Fibroblast of skin of left biceps (primary cell): ENCODE measurements at places on chromosomes 7 and 10.

GRCh38 chr10:98252464-98252863, 15.5 kb downstream of the LOXL4 start:
- no peak for DNase-seq

DNA sequence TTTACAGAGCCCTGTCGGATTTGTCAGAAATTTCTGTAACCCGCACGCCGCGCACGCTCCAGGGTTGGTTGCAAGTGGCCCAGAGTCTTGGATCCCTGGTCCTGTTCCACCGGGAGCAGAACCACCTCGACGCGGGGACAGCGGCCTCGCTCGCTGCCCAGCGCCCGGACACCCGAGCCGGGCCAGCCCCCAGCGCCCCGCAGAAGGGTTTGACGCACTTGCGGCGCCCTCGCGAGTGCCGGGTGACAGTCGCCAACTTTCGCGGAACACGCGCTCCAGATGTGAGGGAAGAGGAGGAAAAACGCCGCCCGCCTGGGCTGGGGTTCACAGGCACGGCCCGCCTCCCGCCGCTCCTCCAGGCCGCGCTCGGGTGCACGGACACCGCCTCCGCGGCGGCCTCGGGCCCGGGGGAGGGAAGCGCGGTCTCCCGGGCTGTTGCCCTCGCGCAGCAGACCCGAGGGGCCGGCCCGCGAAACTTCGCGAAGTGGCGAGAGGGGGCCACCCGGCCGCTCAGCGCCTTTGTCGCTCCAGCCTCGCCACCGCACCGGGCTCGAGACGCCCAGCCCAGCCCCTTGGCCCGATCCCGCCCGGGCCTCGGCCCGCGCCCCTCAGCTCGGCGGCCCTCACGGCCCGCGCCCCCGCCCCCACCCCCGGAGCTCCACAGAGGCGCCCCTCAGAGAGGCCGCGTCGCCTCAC, 514 bp downstream of the RNF216 start:
- DNase-seq = no peak

DNA sequence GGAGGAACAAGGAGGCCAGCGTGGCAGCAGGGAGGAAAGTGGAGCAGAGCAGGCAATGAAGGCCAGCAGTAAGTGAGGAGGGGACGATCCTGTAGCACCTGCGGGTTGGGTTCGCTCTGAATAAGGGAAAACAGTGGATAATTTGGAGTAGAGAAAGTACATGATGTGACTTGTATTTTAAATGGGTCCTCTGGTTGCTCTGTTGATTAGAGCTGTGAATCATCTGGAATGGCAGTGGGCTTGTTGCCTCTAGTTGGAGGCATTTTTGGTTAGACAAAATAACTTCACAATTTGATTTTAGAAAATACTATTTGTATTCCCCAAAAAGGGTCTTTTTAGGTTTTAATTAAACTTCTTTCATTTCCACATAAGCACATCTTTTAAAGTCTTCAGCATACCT, 277.4 kb downstream of the ARL4A start:
- DNase-seq = no peak

DNA sequence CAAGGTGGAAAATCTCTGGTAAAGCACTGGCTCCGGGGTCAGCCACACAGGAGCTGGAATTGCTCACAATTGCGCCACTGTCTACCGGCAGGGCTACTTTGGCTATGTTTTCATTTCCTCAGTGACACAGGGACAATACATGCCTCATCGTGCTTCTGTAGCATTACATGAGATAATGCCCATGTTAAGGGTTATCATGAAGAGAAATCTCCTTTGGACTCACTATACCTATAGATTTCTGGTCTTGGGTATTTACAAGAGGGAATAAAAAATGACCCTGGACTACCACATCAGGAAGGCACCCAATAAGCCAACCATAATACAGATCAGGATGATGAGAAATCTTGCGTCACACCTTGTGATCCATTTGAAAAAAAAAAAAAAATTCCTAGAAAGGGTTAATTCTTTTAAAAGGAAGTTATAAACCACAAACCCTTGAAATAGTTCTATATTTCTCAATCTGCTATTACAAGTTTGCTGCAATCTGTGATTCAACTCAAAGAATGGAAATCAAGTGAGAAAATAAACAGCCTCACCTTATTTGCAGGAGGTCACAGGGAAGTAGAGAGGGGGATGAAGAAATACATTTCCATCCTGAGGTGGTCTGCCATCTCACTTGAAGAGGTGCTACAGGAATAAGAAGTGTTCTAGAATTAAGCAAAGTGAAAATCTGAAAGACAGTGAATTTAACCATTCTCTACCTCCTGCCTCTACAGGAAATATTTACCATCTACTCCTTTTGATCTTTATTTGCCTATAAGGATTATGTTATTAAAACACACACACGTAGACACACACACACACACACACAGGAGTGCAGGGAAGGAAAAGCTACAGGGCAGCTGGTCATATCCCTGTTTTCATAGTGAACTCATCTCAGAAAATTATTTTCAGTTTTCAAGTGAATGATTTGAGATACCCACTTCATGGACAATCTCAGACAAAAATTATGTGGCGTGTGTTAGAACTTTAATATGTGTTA, 231.3 kb upstream of the CELF2 start:
- DNase-seq = peak; percentile 54

- no peak for DNase-seq
These were observed 66.6 kb downstream of the MAGI2 start for GRCh38 chr7:79386688-79387422.

DNA sequence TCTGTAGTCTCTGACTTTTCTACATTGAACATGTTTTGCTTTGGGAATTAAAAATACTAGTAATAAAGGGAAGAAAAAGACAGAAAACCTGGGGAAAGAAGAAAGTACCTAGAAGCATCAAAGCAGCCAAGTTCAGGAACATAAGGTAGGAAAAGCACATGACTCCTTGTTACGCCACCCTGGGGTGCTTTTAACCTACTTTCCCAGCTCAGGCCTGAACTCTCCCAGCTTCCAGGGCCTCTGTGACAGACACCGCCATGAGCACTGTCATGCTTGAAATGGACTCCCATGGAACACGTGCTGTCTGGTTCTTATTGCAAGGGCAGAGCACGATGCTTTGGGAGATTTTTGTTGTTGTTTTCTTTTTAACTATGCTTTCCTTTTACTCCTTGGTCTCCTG, 11.4 kb downstream of the ACTR1A start:
- no peak for DNase-seq

DNA sequence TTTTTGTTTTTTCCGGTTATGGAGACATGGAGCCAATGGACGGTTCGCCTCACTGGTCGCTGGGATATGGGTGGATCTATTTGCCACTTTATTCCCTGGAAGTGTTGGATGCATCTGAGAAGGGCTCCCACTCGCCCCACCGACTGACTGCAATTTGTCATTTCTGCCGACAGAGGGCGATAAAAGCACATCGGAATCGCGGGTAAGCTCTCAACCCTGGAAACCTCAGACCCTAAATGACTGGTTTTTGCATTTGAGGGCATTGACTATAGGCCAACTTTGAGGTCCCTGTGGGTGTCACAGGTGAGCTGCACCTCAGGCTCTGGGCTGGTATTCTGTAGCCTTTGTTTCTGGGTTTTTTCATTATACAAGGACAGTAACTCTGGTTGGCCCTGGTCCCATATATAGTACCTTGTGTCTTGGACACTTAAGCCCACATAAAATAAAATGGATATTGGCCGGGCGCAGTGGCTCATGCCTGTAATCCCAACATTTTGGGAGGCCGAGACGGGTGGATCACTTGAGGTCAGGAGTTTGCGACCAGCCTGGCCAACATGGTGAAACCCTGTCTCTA, 11.9 kb upstream of the OPALIN start:
- DNase-seq = no peak

DNA sequence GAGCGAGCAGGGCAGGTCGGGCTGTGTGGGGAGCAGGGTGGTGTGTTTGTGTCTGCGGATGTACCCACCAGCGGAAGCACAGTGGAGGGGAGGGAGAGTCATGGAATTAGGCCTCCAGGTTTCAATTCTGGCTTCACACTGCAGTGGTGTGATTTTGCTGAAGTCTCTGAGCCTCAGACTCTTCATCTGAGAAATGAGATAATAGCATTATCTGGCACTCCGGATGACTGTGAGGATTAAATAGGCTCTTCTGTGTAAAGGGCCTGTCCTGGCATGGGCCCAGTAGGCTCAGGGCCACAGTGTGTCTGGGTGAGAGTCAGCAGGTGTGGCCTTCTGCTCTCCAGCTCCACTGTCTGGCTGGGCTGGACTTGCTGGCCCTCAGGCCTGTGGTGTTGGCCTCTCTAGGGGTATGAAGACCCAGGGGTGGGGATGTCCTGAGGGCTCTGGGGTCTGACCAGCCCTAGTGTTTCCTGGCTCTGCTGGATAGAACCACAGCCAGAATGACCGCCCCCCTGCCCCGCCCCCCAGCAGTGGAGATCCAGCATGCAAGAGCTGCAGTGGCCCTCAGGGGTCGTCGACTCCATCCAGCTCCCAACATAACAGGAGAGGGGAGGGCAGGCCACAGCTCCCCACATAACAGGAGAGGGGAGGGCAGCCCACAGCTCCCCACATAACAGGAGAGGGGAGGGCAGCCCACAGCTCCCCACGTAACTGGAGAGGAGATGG, 178.6 kb downstream of the RPS24 start:
- DNase-seq = no peak

GRCh38 chr7:155405399-155406318, 52.3 kb upstream of the EN2 start:
- no peak for DNase-seq

DNA sequence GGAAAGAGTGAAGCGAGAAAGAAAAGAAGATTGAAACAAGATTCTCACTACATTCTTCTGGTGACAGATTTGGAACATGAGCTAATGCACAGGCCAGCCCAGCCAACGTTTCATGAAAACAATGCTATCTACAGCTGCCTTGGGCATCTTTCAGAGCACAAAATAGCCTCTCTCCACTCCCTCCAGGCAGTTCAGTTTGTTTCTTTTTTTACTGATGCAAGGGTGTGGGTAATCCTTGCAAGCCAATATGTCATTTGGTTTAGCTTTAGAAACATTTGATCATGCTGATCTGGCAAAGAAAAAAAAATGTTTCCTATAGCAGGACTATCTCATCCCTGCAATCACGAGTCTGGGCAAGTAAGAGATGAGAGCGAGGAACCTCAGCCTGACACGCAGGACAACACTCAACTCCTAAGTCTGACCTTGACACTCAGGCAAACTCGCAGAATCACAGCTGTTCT, 35.9 kb downstream of the SVIL start:
- DNase-seq = no peak

- DNase-seq = no peak
These were observed 83.0 kb upstream of the FAM180A start for GRCh38 chr7:135831455-135832195.

GRCh38 chr10:103617602-103618385, 124.3 kb downstream of the NEURL1 start:
- DNase-seq = no peak

GRCh38 chr7:4960363-4960762, 1.4 kb upstream of the MMD2 start:
- no peak for DNase-seq

- no peak for DNase-seq
These were observed 2.2 kb upstream of the MBLAC1 start for GRCh38 chr7:100124301-100125230.

GRCh38 chr10:44263771-44264170, 121.1 kb downstream of the CXCL12 start:
- DNase-seq = no peak

DNA sequence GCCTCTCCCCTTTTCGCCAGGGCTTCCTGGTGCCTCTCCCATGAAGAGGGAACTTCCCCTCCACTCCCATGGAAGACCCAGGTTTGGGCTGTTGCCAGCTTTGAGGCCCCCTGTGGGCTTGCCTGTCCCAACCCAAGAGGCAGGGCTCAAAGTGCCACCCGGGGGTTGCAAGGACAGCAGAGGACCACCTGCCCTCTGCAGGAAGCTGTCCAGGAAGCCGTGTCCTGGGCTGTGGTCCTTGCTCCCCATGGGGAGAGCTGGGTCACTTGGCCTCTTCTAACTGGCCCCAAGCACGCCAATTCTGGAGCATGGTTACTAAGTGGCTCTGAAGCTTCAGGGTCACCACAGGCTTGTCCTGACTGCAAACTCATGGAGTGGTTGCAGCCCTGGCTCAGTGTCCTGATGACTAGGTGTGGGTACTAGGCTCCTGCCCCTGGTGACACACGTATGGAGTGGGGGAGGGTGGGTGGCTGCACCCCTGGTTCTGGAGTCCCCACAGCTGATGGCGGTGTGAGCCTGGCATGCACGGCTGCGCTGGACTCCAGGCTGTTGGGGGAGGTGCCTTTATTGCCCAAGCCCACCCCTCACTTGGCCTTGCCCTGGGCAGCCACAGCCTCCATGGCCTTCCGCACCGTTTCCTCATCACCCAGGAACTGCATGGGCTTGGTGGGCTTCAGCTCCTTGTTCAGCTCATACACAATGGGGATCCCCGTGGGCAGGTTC, 3.0 kb downstream of the PGAM2 start:
- DNase-seq = no peak

DNA sequence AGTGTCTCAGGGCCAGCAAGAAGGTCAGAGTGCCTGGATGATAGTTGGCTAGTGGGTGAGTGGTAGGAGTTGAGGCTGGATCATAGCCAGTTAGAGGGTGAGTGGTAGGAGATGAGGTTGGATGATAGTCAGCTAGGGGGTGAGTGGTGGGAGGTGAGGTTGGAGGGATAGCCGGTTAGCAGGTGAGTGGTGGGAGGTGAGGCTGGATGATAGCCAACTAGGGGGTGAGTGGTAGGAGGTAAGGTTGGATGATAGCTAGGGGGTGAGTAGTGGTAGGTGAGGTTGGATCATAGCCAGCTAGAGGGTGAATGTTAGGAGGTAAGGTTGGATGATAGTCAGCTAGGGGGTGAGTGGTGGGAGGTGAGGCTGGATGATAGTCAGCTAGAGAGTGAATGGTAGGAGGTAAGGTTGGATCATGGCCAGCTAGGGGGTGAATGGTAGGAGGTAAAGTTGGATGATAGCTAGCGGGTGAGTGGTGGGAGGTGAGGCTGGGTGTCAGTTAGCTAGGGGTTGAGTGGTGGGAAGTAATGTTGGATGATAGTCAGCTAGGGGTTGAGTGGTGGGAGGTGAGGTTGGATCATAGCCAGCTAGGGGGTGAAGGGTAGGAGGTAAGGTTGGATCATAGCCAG, 226.6 kb downstream of the SDK1 start:
- no peak for DNase-seq

DNA sequence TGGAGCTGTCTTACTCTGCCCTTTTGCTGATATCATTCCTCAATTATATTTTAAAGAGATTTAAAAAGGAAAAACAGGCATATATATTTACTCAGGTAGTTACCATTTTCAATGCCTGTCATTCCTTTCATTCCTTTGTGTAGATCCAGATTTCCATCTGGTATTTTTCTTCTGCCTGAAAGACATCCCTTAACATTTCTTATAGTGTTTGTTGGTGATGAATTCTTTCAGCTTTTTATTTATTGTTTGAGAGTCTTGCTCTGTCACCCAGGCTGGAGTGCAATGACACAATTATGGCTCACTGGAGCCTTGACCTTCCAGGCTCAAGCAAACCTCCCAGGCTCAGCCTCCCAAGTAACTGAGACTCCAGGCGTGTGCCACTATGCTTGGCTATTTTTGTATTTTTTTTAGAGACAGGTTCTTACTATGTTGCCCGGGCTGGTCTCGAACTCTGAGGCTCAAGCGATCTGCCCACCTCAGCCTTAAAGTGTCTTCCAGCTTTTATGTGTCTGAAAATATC, 5.6 kb upstream of the POM121 start:
- no peak for DNase-seq
